ENCODE measurements at places on chromosomes 3 and 15.
A peak's percentile ranks its signal among the peaks of the same experiment; 100 is the strongest.

DNA sequence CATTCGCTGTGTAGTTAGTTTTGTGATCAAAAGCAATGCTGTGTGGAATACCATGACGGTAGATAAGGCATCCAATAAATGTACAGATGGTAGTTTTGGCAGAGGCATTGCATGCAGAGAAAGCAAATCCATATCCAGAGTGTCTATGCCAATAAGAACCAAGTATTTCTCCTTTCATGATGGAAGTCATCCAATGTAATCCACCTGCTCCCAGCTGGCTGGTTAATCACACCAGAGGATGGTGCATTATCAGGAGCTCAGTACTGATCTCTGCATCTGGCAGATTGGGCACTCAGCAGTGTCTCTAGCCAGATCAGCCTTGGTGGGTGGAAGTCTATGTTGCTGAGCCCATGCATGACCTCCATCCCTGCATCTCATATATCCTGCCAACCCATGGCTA, 677.7 kb upstream of the NECTIN3 start:
- no peak for DNase-seq

DNA sequence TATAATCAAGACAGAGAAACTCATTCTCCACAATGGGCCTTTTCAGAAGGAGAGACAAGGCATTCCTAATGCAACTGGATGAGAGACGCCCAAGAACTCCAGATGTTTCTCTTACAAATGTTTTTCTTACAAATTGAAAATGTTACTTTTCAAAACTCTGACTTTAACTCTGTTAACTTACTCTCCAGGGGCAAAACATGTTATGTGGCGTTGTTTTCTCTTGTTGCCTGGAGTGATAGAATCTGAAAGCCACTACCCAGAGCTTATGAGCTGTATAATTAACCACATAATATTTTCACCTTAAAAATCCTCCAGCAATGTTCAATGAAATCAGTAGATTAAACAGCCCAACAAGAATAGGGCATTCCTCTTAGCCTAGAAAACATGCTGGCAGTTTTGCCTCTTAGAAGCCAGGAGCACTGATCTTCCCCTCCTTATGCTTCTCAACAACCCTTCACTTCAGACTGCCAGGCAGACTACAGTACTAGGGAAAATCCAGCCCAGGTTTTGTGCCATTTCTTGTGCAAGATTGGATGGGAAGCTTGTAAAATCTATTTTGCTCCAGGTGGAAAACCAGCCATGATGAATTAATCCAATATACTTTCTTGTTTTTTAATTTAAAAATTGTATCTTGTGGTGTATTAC, 186.7 kb upstream of the GADL1 start:
- DNase-seq = no peak

GRCh38 chr3:30754426-30754825, 140.0 kb downstream of the GADL1 start:
- DNase-seq = no peak

DNA sequence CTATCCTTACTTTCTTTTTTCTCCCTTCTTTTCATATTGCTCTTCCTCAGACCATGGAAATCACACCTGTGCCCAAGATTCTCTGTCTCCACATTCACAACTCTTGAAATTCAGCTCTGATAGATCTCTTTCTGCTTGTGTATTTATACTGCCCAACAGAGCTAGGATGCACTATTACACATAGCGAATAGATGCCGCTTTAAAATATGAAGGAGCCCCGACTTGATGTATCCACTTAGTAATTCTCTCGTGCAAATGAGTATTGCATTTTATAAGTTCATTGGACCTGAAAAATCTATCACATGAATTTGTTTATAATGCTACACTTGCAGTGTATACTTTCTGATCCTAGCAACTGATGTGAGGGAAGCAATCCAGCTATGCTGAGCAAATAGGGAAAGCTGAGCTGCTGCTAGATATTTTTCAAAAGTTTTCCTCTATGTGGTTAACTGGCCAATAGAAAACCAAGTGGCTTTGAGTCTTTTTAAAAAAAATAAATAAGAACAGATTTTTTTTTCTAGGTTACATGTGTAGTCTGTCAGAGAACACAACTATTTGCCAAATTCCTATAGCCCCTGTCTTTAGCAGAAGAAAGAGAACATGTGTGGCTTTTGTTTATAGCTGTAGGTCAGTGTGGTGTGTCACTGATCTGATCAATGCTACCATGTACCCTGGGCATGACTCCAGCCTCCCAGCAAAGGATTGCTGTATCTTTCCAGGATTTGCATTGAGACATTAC, 64.3 kb upstream of the LEKR1 start:
- no peak for DNase-seq

DNA sequence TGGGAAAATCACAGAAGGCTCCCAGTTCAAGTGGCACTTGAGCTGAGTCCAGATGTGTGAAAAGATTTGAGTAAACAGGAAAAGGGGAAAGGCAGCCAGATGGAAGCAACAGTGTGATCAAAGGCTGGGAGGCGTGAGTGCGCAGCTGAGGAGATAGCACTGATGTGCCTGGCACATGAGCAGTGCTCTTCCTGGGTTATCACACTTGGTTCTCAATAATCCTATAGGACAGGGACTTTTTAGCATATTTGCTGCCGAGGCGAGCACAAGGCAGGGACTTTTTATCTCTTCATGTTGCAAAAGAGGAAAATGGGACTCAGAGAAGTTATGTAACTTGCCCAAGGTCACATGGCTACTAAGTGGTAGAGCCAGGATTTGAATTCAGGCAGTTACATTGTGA, 39.6 kb downstream of the CORO2B start:
- no peak for DNase-seq

GRCh38 chr3:69008980-69009379, 4.5 kb downstream of the EOGT start:
- no peak for DNase-seq

DNA sequence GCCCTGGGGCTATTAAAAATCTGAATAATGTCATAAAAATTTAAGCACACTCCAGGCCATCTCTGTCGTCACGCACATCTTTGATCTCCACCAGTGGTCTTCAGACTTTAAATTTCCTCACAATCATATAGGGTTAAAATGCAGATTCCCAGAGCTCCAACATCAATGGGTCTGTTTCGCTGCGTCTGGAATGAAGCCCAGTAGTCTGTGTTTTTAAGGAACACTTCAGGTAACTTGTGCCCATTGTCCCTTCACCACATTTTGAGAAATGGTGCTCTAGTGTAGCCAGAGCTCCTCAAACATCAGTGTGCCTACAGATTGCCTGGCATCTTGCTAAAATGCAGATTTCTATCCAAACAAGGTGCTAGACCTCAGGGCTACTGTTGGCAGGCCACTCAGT, 9.8 kb downstream of the SEMA6D start:
- DNase-seq = no peak

DNA sequence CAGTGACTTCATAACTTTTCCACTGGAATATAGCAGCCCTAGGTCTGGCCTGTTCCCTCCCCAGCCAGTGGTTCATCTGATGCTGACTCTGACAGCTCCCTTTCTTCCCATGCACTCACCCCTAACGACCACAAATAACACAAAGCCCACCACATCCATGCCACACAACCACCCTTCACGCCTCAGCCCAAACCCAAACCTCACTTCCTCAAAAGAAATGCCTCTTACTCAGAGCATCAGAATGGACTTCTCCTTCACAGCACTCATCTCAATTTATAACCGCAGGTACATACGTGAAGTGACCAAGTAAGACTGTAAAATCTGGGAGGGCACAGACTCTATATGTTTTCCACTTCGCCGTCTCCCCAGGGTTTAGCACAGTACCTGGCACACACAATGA, 1.1 kb downstream of the RBSN start:
- DNase-seq = no peak

DNA sequence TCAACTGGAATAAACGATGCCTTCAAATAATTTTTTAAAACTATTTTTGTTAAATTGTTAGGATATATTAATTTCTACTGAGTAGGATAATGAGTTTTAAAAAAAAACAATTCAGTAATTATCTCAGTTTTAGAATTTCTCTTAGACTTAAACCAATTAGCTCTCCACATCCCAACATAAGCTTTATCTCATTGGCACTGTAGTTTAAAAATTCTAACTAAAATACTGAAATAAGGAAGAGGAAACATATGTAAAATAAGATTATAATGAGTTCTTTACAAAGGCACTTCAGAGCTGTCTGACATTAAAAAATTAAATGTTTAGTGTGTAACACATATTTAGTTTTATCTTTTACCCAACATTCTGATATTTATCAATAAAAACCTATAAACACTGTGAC, 558.3 kb downstream of the NAALADL2 start:
- no peak for DNase-seq

DNA sequence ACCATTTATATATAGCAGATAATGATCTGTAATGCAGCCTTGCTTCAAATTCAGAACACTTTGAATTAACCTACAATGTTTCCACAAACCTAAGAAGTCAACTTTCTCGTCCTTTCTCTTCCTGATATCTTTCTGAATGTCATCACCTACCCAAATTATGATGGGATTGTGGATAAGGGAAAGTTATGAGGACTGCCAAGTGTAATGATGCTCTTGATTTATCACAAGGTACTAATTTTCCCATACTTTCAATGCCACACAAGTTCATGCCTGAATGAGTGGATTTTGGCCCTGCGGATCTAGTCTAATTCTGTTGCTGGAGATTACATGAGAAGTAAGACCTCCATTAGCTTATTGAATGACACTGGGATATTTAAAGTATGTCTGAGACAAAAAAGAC, 82.6 kb upstream of the NANOGP8 start:
- no peak for DNase-seq

- DNase-seq = peak; percentile 49
These were observed 181.6 kb downstream of the ABHD5 start for GRCh38 chr3:43872301-43872700.

DNA sequence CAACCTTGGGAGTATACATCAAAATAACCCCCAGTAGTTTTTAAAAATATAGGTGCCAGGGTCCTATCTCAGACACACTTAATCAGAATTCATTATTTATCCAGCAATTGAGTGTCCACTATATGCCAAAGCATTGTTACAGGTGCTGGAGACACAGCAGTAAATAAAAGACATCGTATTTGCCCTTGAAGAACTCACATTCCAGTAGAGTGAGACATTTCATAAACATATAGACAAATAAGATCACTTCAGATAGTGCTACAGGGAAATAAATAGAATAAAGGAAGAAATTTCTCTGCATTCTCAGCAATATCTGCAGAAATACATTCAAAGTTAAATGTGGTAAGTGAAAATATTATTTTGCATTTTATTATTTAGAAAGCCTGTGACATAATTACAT, 34.1 kb upstream of the ANKRD28 start:
- no peak for DNase-seq

DNA sequence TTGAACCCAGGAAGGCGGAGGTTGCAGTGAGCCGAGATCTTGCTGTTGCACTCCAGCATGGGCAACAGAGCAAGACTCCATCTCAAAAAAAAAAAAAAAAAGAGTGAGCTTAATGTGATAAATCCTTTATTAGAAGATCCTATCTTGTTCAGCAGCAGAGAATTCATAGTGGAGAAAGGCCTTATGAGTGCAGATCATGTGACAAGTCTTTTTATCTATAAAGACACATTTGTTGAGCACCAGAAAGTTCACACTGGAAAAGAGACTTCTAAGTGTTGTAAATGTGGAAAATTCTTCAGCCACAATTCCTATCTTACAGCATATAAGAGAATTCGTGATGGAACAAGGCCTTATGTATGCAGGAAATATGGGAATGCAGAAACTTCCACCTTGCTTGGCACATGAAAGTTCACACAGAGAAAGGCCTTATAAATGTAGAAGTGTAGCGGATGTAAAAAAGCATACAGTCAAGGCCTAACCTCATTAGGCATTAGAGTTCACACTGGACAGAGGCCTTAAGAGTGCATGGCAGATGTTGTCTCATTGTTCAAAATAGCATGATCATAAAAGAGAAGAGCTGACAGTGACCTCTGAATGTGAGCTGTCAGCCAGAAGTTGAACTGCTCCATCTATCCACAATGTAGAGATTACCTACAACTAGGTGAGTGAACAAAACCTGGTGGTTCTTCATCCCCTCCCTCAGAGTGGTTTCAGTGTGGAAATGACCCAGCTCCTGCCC, 16.7 kb downstream of the ADAM10 start:
- DNase-seq = no peak

GRCh38 chr3:60013241-60013640, 963.4 kb upstream of the CFAP20DC start:
- no peak for DNase-seq

DNA sequence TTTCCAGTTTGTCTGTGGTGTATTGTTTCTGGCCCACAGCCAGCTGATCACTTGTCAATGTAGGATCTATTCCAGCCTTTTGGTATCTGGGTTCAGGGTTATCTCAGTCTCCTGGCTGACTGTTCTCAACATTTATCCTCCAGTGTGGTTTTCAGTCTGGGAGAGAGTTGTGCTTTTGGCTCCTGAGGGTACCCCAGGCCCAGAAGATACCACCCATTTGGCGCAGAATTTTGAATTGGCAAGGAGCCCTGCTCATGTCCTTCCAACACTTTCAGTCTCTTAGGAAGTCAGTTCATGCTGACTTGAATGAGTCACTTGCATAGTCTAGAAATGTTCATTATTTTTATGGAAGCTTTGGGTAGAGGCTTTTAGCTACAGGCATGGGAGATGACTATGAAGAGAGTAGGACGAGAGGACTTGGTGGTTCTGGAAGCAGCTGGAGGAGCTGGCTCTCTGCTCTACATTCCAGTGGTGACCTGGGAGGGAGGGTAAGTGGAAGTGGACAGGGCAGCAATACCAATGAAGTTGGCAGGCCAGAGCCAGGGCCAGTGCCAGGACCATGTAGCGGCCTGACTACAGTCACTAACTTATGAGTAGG, 7.2 kb downstream of the POLR2H start:
- DNase-seq = peak; percentile 56

- DNase-seq = no peak
These were observed 14.1 kb downstream of the TMEM207 start for GRCh38 chr3:190435618-190436017.

DNA sequence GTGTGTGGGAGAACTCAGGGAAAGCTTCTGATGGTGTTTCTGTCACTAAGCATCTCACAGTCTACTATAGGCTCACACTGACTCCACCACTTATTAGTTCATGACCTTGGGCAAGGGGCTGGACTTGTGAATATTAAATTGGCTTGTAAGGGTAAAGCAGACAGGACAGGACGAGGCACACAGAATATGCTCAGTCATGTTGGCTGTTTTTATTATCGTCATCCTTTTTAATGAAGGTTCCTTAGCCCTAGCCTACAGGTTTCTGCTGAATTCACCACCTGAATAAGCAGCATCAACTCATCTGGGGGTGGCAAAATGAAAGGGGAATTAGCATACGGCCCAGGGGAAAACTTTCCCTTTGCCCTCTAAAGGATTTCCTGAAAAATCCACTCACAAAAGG, 39.6 kb upstream of the LIPC start:
- no peak for DNase-seq

DNA sequence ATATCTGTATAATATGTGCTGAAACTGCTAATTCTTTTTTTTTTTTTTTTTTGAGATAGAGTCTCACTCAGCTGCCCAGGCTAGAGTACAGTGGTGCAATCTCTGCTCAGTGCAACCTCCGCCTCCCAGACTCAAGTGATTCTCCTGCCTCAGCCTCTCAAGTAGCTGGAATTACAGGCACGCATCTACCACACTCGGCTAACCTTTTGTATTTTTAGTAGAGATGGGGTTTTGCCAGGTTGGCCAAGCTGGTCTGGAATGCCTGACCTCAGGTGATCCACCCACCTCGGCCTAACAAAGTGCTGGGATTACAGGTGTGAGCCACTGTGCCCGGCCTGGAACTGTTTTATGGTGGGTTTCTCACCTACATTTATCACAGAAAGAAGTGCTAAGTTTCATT, 307.8 kb upstream of the STT3B start:
- no peak for DNase-seq

GRCh38 chr15:87604857-87605446, 651.6 kb downstream of the NTRK3 start:
- no peak for DNase-seq

- DNase-seq = peak; percentile 84
These were observed 757 bp upstream of the DIPK2A start for GRCh38 chr3:143970773-143971358.

GRCh38 chr3:58952128-58952917, 97.5 kb downstream of the CFAP20DC start:
- DNase-seq = no peak

Data from left forelimb (tissue), 1 donor.